Hypothalamus (tissue), 51 donors: ENCODE measurements at places on chromosomes 1 and 21.

DNA sequence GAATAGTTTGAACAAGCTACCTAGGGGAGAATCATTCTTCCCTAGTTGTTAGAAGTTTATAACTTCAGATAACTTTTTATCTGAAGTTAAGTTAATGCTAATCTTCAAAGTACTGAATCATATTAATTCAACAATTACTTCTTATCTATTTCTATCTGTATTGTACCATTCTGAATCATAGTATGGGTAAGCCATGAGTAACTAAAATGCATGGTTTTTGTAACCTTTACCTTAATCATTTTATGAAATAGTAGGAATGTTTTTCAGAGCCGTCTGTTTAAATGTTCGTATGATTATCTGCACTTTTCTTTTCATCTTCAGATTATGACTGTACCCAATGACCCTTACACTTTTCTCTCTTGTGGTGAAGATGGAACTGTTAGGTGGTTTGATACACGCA lies 50.3 kb upstream of the MPC2 start:
- DNase-seq: no peak

DNA sequence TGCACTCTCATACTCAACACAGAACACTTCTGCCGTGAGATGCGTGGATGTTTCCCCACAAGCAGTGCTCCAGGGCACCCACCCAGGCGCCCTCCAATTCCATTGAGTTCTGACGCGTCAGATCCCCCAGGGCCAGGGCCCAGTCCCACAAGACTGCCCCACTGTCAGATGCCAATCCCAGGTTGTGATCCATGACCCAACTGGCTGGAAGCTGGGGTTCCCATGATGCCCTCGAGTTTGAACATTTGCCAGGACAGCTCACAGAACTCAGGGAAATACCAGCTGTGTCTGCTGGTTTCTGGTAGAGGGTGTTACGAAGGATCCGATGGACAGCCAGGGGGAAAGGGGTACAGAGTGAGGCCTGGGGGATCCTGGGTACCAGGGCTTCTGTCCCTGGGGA lies 58.4 kb downstream of the AGPAT3 start:
- no peak for DNase-seq

DNA sequence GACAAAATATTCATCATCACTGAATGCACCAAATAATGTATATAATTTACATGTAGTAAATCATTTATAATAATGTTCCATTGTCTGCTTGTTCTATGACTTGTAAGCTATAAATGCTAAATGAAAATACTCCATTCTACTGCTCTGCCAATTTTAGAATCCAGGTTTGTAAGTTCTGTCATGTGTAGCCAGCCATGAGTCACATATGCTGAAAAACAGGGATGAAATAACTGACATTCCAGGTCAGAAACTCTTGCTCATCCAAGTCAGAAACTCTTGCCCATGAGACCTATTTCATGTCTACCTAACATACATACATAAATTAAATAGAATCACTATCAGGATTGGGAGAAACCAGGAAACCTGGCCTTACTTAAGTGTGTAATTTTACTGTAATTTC lies 95.6 kb downstream of the ASH1L start:
- no peak for DNase-seq

DNA sequence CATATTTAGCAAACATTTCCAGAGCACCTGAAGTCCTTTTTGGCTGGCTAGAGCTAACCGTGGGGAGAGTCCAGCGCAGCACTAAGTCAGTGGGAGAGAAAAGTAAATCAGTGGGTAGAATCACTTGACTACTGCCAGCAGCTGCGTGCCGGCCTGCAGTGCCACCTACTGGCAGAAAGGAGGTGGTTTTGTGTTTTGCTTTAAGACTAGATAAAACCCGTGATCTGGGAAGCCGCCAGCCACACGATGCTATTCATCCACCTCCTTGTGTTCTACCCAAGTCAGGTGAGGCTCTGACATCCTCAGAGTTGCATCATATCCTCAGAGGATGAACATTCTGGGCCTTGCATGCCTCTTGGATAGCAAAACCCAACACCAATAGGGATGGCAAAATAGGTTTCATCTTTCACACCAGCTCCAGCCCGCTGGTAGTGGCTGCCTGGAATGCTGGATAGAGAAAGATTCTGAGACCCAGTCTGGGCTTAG lies 14.1 kb upstream of the HEYL start:
- DNase-seq: peak; percentile 44

DNA sequence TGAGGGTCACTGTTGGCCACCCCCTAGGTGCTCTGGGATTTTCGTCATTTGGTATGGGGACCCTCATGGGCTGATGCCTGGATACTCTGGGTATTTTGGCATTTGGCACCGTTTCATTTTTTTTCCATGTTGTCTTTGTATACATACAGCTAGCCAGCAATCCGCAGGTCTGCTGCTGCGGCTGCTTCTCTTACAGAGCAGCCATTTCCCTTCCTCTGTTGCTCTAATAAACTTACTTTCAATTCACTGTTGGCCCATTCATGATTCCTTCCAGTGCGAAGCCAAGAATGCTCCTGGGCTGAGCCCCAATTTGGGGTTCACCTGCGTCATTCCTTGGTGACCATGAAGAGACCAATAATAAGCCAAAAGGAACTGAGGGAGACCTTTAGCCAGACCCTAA lies 21.5 kb downstream of the GON4L start:
- DNase-seq: no peak

- no peak for DNase-seq
Measured at GRCh38 chr1:85330711-85331290, 54.4 kb upstream of the BCL10 start.

DNA sequence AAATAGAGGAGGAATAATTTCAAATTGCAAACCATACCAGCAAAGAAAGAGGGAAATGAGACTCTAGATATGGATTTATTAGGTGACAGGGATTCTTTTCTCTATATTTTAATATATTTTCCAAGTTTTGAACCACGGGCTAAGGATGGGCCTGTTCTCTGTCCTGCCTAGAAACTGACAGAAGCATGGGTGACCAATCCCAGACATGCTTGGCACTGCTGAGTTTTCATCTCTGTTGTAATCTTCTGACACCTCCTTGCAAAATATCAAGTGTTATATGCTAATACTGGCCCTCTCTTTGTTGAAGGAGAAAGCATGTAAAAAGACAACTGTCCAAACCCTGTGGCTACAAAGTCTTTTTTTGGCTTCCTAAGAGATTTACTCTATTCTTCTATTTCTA lies 774 bp upstream of the ANGPTL7 start:
- no peak for DNase-seq

DNA sequence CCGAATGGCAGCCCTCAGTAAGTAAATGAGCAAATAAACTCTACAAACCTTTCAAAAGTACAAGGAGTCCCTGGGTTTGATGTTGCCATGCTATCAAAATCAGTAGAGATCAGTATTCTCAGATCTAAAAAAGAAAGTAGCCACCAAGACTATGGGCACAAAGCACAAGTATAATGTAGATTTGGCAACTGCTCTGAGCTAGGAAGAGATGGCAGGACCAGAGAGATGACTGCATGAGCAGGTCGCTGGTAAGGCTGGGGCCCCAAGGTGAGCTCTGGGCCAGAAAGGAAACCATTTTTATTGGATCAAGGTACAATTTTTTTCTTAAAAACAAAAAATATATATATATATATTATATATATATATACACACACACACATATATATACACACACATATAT lies 3.1 kb upstream of the ADORA3 start:
- no peak for DNase-seq

DNA sequence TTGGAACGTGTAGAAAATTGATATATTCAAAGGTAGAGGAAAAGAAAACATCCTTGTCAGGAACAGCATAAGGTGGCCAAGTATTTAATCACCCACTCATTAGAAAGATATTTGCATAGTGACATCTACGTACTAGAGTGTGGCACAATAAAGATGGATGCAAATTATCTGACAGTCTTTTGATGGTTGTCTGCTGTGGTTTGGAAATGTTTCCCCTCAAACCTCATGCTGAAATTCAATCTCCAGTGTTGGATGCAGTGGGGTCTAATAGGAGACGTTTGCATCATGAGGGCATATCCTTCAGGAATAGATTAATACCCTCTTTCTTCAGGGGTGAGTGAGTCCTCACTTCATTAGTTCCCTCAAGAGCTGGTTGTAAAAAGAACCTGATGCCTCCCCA lies 34.1 kb upstream of the RUNX1 start:
- no peak for DNase-seq

GRCh38 chr1:164709541-164710278 lies 150.7 kb downstream of the PBX1 start:
- DNase-seq: no peak

GRCh38 chr1:31669786-31670592 lies 25.3 kb upstream of the PEF1 start:
- peak; percentile 23 for DNase-seq

- no peak for DNase-seq
Measured at GRCh38 chr1:246096356-246096755, 410.7 kb downstream of the SMYD3 start.

- DNase-seq: no peak
Measured at GRCh38 chr1:41497056-41497440, 12.6 kb upstream of the EDN2 start.

DNA sequence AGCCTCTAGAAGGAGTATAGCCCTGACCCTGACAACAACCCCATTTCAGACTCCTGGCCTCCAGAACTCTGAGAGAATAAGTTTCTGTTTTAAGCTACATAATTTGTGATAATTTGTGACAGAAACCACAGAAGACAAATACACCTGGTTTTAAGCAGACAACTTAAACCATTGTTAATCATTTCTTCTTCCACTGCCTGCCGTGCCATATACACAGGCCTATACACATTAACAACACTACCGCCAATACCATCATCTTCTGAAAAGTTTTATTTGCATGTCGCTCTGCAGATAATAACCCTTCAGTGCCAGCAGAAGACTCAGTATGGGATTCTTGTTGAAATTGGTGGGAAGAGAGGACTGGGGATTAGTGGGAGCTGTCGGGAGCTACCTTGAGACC lies 39.9 kb upstream of the KRTAP19-8 start:
- no peak for DNase-seq

- DNase-seq: no peak
Measured at GRCh38 chr1:168362991-168363390, 82.3 kb downstream of the TBX19 start.

GRCh38 chr1:38701088-38701487 lies 158.5 kb downstream of the RRAGC start:
- DNase-seq: no peak

DNA sequence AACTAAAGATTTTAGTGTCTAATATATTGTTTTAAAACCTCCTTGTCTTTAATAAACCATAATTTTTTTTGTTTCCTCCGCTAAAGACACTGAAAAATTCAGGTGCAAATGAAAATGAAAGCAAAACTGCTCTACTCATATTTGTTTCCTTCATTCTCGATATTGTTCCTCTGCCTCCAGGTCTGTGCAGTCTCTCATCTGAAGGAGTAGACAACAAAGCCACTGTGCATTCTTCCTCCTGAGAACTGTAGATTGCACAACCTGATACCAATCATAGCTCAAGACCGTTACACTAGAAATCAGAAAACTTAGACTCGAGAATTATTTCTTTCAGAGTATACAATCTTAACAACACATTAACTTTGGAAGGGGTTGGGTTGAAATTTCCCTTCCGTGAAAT lies 373.1 kb upstream of the CXADR start:
- DNase-seq: no peak

DNA sequence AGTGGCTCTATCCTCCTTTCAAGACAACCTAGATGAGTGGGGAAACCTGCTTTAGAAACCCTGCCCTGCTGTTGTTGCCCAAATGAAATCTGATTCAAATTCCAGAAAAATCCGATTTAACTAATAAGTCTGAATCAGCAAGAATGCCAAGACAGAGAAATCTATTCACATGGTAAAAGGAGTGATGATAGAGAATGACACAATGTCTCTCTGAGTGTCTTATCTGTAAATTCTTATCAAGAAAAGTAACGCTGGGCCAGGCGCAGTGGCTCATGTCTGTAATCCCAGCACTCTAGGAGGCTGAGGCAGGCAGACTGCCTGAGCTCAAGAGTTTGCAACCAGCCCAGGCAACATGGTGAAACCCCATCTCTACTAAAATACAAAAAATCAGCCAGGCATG lies 13.7 kb upstream of the GUCA2A start:
- no peak for DNase-seq

GRCh38 chr1:168742994-168743650 lies 14.1 kb upstream of the DPT start:
- DNase-seq: no peak

DNA sequence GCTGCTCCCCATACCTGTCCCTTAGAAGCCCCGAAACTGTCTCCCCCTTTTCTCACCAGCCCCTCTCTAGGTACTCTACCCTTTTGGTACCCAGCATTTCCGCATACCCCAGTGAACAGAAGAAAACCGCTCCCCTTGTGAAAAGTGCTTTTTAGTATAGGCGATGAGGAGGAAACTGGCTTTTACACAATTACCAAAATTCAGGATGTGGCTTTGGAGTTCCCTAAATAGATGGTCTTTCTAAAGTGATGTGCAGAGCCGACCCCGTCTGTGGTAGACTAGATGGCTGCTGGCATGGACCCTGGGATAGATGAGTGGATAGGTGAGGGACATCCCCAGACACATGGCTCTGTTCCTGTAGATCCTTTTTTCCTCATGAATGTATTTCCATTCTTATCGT lies 2.6 kb upstream of the PER3 start:
- no peak for DNase-seq

GRCh38 chr1:70033266-70033873 lies 172.0 kb downstream of the LRRC40 start:
- no peak for DNase-seq

GRCh38 chr1:168623003-168623828 lies 46.8 kb downstream of the XCL1 start:
- DNase-seq: no peak

GRCh38 chr1:5436808-5437207 lies 555.4 kb downstream of the NPHP4 start:
- no peak for DNase-seq

- no peak for DNase-seq
Measured at GRCh38 chr1:24409535-24409934, 4.0 kb downstream of the STPG1 start.

DNA sequence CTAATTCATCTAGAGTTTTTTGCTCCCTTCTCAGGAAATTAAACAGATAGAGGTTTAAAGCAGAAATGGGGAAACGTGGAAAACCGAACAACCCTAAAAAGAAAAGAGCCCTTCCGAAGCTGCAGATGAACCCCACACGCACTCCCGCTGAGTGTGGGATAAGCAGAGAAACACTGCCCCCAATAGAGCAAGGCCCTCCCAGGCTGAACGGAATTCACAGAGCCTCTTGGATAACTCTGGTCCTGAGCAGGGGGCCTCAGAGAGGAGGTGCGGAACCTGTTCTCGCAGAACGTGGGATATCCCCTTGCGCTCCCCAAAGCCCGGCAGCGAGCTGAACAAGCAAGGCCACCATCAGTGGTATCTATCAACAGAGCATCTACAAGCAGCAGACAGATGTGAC lies 44.9 kb downstream of the SSBP3 start:
- DNase-seq: no peak
